ENCODE measurements at places on chromosomes 5 and 9.

- DNase-seq: no peak
Measured at GRCh38 chr5:107278774-107279173, 392.0 kb downstream of the EFNA5 start.

DNA sequence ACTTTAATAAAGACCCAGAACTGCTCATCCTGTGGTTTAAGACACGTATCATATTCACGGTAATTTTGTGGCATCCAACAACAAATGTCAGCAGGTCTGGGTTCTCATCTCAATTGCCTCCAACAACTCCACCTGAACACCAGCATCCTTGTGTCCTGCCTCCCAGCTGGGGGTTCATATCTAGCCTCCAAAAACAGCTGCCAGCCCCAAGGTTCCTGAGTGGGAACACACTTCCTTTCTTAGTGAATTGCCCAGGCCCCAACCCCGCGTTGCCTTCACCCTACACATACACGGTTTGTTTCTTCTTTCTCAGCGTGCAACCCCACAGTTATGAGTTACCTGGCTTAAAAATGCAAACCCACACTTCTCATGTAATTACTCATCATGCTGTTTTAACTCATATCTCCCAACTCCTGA lies 77.9 kb downstream of the SEMA4D start:
- no peak for DNase-seq

GRCh38 chr9:134983074-134983473 lies 65.4 kb upstream of the FCN1 start:
- peak; percentile 67 for DNase-seq

DNA sequence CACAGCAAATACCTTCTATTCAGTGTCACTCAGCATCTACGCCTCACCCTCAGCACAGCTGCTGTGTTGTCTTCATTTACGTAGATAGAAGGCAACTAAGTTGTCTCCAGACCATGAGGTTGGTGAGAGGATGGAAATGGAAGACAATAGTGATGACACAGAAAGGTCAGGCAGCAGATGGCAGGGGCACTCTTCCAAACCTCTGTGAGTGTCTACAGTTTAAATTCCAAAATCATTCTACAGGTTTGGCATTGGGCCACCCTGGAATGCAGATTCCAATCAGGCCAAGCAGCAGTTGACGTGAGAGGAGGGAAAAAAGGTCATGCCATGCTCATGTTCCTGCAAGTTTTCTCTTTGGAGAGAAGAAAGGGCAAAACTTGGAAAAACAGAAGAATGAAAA lies 68.7 kb upstream of the ADAMTSL1 start:
- DNase-seq: no peak

DNA sequence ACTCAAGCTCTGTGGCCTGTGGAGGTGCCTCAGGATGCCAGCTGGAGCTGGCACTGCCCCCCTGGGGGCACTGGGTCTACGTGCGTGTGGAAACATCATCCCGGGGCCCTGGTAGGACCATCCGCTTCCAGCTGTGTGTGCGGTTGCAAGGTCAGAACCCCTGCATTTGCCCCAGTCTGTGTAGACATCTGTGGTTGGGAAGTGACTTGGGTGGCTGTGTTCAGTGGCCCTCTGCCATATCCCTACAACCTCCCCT lies 12.5 kb downstream of the TMEM8B start:
- DNase-seq: no peak

DNA sequence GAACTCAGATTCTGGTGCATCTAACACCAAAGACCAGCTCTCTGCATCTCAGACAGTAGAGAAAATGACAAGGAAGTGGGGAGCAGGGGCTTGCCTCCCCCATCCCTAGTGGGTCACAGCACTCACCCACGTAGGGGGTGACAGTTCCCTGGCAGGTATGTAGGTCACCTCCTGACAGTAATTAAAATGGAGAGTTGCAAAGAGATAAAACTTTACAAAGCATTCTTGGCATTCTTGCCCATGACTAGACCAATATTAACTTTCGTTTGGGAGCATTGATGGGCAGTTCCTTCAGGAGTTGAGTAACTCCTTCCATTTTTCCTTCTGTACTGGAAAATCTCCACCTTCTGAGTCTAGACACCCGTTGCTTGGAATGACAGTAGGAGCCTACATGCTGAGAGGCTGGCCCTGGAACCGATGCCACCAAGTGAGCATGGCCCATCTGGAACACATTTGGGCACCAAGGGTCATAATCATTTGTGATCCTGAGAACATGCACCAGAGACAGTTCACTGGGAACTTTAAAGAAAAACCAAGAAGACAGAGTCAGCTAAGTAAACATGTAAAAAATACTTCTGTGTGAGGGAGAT lies 81.5 kb upstream of the MSX2 start:
- no peak for DNase-seq

GRCh38 chr5:98443881-98444280 lies 329.6 kb upstream of the RGMB start:
- DNase-seq: no peak

DNA sequence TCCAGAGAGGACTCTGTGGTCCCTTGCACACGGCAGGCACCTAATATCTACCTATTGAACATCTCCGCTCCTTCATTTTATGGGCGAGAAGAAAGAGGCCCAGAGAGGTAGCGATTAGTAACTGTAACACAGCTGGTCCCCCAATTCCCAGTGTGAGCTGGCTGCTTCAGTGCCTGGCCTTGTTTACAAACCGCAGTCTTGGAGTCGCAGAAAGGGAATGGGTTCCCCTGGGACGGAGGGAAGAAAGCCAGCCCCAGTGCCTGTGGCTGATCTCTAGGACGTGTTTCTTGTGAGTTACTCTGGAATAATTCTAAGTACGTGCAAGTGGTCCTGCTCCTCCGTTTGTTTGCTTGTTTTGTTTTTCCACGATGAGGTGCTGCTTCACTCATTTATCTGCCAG lies 52.0 kb downstream of the CFAP77 start:
- no peak for DNase-seq

- DNase-seq: peak; percentile 11
Measured at GRCh38 chr9:74742792-74743730, 144.7 kb downstream of the TRPM6 start.

- DNase-seq: no peak
Measured at GRCh38 chr5:43245724-43246385, 53.8 kb downstream of the NIM1K start.

GRCh38 chr9:5851445-5851844 lies 18.5 kb upstream of the ERMP1 start:
- DNase-seq: peak; percentile 99

DNA sequence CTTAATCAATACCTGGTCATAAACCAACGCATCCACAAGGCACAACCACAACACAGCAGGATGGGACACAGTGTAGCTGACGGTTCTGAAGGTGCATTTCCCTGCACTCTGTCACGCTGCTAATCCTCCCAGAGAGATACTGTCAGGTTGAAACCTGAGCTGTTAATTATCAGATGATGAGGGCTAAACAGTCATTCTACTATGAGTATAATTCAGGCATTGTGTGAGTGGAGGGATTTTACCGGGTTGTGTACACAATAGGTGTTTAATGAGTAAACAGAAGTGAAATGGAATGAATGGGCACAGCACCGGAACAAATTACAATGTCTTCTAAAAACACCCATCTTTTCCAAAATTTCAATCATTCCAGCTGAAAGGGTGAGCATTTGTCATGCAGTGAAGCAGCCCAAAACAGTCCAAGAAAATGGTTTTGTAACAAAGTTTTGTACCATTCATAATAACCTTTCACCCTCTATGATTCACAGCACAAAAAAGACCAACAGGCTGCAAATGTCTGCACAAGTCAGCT lies 71.5 kb downstream of the ABCA1 start:
- DNase-seq: no peak

DNA sequence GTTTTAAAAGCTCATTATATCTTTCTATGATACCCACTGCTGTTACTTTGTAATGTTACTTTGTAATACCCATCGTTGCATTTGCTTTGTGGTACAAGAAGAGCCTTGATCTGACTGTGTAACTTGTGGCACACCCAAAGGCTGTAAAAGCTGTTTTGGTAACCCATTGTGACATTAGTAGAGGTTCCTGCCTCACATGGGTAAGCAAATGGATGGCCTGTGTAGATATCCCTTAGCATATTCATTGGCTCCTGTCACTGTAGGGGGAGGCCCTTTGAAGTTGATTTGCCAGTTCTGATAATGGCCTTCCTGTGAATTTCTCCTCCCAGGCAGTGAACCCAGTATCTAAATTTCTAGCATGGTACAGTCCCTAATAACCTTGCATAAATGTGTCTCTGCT lies 15.7 kb downstream of the CDK20 start:
- DNase-seq: no peak

DNA sequence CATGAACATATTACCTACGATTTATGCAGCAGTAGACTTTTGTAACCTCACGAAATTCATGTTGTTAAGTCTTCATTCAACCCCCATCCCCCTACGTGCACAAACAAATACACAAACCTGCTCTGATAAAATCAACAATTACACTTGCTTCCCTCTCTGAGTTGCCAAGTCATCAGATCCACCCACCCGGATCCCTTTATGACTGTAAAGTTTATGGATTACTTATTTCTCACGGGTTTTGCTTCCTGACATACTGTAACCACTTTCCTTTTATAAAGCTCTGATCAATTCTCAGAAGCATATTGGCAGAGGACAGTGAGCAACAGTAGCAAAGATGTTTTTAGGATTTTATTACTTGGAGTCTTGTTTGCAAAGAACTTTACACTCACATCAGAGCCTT lies 70.5 kb downstream of the MLLT3 start:
- no peak for DNase-seq

- DNase-seq: no peak
Measured at GRCh38 chr9:72649127-72649442, 127.7 kb downstream of the TMC1 start.

DNA sequence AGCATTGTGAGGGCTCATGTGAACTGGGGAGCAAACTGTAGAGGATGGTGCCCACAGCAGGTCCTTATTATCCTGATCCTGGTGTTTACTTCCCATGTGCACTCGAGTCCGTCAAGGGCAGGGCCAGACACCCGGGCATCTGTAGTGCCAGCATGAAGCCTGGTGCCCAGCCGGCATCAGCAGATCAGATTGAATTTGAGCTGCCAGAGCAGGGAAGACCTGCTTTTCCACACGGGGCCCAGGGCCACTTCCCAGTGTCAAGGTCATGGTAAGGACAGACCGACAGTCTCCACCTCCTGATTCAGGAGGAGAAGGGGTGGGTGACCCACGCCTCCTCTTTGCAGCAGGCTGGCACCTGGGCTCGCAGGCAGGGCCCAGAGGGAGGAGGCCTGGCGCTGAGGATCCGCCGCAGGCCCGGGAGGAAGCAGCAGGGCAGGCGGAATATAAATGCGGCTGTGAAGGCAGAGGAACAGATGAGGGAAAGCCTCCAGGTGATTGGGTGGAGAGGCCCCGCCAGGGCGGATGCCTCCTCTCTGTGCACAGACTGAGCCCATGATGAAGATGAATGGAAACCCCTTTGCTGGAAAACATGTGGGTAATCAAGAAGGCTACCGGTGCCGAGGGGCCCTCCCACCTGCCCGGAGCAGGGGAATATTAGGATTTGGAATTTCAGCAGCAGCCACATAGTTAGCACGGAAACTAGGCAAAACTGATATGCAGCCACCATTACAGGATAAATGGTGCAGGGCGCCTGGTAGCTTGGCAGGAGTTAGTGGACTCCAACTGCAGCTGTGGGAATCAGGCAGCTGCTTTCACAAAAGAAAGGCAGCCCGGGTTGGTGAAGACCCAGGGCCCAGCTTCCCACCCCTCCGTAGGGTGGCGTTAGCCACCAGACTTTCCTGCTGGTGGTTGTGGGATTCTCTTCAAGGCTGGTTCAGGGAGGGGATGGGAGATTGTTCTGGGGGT lies 114.9 kb downstream of the GAPVD1 start:
- DNase-seq: no peak

DNA sequence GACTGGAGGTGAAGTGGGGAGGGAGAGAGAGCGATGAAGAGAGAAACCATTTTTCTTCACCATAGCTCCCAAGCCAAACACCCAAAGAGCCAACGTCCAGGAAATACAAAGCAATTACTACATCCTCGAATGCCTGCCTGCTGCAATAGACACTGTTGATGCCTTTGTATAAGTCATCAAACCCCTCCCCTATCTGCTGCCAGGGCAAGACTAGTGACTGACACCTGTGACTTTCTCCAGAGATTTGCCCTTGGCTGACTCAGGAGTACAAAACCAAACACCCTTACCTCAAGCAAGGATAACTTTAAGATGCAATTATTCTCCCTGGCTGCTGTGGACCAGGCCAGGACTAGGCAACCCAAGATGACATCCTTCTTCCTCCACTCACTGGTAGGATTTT lies 81.8 kb upstream of the RASA1 start:
- DNase-seq: no peak

DNA sequence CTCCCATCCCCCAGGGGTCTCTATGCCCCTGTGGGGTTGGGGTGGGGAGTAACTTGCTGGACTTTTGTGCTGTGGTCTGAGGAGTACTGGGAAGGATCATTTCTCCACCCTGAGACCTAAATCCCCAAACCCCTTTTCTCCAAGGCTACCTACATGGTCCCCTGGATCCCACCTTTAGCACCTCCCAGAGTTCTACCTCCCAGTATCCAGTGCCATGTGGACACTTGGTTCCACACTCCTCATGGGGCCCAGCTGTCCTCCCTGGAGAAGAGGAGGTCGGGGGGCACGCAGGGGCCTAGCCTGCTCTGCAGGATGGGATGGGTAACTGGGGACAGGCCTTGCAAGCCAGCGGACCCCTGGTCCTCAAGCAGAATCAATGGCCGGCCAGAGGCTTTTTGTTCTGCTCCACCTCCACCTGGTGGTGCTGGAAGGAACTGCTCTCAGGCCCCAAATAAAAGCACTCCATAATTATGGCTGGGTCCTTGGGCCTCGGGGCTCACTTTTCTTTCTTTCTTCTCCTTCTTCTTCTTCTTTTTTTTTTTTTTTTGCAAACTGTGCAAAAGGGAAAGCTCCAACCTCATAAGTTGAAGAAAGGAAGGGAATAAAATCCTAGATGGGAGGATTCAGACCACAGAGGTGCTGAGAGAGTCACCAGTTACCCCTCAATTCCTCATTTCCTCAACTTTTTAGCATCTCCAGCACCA lies 68.4 kb downstream of the PSD2 start:
- peak; percentile 52 for DNase-seq

DNA sequence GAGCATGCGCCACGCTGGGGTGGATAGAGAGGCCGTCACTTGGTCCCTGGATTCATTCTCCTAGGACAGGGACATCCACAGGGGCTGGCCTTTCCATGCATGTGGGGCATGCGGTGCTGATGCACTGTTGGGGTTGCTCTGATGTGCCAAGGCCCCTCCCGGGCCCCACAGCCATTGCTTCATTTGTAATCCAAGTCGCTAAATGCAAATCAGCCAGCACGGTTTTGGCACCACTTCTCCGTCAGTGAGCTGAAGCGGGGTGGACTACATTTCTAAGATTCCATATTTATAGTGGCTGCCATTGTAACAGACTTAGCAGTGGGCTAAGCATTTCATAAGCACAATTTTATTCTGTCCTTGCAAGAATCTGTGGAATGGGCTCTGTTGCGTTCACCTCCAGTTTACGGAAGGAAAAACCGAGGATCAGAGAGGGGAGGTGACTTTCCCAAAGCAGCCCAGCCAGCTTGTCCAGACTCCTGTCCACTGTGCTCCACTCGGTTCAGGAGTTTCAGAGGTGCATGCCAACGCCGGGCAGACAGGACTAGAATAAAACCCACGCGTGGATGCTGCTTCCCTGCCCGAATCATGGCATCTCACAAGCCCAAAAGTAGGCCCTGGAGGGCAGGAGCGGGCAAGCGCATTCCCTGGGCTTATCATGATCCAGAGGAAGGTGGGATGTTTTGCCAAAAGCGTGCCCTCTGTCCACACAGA lies 102.6 kb upstream of the COL5A1 start:
- DNase-seq: no peak

GRCh38 chr5:139354186-139354585 lies 12.5 kb downstream of the PAIP2 start:
- DNase-seq: no peak
